G401 (cell line): ENCODE measurements at places on chromosomes 2 and 18.

DNA sequence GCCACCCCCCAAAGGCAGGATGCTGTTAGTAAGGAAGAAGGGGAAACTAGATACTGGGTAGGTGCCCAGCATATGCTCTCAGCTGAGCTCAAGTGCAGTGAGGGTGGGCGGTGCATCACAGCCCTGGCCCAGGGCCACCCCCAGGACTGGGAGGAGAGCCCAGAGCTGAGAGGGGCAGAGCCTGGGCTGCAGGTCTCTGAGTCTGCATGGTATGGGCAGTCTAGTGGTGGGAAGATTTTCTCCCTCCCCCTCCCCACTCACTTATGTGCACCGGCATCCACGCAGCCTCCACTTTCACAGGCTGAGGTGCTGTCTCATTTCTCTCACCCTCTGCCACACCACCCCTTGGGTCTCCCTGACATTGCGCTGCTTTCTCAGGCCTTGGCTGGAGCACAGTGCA lies 48.5 kb upstream of the CAB39 start:
- no peak for DNase-seq

DNA sequence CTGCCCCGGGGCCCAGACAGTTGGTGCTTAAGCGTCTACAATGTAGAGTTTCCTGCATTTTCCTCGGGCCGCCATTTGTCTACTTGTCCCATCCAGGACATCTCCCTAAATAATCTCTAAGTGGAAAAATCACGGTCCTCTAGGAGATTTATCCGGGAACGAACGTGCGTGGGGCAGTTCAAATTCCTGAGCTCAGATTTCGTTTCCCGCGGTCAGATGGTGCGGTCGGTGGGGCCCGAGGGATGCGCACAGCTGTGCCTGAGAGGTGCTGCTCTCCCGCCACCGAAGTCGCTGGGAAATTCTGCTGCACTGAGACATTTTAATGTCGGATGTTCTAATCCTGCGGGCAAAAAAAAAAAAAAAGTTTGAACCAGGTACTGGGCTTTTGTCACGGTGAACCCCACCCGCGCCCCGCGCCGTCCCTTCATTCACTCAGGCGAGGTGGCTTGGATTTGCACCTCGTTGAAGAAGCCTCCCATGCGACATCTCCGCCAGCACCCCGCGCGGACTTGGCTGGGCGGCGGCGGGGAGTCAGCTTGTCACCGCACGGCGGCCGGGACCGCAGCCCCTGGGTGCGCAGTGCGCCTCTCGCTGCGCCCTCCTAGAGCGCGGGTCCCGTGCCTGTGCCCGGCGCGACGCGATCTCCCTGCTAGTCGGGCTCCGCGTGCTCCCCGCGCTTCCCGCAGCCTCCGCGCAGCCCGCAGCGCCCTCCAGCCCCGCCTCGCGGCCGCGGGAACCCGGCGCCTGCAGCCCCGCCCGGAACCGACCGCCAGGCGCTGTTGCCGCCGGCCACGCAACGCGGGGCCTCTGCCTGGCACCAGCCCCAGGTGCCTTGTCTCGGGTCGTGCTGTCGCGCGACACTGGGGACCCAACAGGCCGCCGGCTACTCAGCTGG lies 191.9 kb upstream of the TCF4 start:
- DNase-seq: peak; percentile 52

- no peak for DNase-seq
Observed at GRCh38 chr2:237438080-237438940, 24.3 kb upstream of the COL6A3 start.

DNA sequence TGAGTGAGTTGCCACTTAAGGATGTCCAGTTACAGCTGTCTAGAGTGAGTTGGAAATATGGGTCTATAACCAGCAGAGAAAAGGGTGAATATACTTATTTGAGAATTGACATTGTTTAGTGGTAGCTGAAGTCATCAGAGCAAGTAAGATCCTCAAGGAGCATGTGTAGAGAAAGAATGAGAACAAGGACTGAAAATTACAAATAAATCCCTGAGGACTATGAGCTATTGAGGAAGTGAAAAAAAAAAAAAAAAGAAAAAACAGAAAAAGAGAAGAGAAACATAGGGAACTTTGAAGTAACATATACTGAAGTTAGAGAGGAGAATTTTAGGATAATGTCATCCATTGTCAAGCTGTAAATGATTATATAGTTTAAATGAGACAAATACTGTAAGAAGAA lies 134.0 kb upstream of the CCDC68 start:
- no peak for DNase-seq

GRCh38 chr2:183125659-183126341 lies 1.6 kb downstream of the NUP35 start:
- no peak for DNase-seq

DNA sequence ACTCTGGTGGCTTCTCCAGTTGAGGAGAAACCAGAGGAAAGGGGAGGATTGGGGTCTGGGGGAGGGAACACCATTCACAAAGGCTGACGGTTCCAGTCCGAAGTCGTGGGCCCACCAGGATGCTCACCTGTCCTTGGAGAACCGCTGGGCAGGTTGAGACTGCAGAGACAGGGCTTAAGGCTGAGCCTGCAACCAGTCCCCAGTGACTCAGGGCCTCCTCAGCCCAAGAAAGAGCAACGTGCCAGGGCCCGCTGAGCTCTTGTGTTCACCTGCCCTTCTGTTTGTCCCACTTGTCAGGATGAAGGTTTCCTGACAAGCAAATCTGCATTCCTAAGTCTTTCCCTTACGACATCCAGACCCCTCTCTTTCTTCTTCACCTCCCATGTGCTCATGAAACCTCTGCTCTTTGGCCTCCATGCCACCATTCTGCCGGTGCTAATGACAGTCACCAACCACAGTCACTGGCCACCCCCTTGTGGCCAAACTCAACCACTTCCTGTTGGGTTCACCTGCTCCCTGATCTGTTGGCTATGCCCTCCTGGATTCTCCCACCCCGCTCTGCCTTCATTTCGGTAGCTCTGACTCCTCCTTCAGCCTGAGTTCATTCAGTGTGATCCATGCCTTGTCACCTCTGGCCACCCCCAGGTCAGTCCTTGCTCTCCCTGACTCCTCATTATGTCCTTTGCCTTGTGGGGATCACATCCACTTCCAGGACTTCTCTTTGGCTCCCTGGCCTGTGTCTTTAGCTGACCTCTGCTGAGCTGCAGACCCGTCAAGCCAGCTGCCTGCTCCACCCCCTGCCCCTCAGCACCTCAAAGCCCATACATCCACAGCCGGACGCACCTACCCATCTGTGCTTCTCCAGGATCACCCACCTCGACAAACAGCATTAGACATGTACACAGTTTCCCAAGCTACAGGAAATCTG lies 17.6 kb downstream of the EMX1 start:
- no peak for DNase-seq

- no peak for DNase-seq
Observed at GRCh38 chr2:134178138-134178877, 75.6 kb upstream of the MGAT5 start.

GRCh38 chr2:85435220-85435958 lies 16.9 kb downstream of the SH2D6 start:
- no peak for DNase-seq

DNA sequence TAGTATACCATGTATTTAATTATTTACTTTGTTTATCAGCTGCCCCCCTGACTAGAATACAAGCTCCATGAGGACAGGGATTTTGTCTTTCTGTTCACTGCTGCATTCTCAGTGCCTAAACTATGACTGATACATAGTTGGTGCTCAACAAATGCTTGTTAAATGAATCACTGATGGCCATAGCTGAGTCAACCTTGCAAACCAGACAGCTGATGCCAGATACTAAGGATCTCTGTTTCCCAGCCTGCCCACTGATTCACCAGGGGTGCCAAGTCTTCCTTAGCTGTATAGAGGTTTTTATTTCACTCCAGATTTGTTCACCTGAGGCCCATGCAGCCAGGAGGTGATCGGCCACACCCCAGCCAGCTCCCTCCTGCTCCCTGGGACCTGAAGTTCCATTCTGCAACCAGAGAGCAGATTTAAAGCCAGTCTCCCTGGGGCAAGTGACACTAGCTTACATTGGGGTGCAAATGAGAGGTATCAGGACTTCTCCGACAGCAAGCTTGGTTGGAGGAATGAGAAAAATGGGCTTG lies 92.2 kb downstream of the C1QL2 start:
- no peak for DNase-seq

DNA sequence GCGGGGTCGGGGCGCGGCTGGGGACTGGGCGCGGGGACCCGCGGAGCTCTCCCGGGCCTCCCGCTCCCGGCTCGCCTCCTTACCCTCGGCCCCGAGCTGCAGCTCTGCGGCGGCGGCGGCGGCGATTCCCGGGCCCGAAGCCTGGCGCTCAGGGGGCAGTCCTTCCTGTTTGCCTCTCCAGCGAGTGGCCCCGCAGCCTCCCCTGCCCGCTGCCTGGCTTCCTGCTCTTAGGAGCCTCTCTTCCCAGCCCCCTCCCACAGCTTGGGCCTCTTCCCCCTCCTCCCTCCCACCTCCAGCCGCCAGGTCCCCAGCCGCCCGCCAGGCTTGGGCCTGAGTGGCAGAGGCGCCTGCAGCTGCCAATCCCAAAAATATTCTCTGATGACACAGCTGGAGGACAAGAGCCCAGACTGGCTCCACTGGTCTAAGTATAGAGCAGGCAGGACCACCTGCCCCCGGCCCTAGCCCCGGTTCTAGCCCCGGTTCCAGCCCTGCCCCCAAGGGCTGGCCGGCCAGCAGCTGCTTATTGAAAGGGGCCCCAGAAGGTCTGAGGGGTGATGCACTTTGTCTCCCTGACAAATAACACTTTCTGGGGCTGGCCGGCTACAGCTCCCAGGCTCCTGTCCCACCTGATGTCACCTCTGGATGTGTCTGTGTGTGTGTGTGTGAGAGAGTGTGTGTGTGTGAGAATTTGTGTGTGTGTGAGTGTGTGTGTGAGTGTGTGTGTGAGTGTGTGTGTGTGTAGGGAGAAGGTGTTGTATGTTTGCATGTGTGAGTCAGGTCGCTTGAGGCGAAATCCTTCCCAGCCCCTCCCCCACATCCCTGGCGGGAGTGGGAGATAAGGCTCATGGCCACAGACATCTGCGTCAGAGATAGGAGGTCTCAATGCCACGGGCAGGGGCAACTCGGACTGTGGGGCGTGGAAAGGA lies at the start of gene OBSL1:
TSS of gene OBSL1 (minus strand) at position 229 of the 926 bp plus-strand sequence. CDS start 307 bp downstream, outside the sequence.
- peak; percentile 69 for DNase-seq

DNA sequence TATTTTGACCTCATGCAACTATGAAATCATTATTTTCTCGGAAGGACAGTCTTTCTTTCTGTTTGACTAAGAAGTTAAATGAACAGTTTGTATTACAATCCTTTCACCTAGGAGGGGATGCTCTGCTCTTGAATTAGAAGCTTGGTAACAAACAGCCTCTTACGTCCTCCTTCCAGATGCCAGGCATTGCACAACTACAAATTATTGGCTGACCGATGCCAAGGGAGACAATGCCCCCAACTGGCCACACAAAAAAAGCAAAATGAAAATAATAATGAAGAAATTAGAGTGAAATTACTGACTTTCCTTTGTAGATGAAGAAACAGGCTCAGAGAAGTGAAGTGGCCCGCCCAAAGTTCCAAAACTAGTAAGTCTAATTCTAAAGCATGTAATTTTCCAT lies 177.9 kb downstream of the CYRIA start:
- DNase-seq: peak; percentile 11

- DNase-seq: peak; percentile 8
Observed at GRCh38 chr18:433298-433697, 67.2 kb downstream of the COLEC12 start.

GRCh38 chr18:49250816-49251388 lies 209.5 kb downstream of the DYM start:
- DNase-seq: peak; percentile 44

DNA sequence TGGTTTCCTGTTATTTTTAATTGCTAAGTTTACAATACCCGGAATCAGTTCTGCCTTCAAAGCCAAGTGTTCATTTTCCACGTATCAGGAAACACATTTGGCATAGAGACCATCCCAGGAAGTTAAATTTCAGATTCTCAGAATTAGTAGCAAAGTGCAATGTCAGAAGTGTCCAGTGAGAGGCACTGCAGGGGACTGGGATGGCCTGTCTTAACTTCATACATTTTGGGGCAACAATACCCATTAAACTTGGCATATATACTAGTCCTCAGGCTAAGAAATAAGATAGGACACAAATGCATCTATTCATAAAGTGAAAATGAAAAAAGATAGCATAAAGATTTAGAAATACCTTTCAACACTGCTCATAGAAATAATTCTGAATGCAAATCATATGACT lies 1.5 kb upstream of the IL1RL2 start:
- no peak for DNase-seq

DNA sequence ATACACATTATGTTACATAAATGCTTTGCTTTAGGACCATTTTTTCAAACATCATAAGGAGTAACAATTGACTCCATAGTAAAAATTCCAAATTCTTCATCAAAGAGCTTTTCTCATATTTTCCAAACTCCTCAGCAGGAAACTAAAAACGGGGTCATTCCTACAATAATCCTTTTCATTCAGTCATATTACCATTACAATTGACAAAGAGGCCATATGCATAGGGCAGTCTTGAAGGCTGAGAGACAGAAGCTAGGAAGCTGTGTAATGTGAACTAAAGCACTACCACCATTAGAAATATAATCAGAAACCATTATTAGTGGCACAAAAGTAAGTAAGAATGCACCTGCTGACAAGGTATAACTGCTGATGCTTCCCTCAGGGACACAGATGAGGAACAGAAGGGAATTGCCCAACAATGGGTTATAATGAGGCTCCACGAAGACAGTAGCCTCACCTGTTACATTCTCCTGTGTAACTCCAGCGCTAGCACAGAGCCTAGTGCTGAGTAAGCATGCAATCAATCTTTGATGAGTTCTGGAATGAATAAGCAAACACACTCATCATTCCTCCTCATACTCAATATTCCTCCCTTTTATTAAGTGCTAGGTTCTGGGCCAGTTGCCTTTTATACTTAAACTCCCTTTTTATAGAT lies 942.3 kb downstream of the CPS1 start:
- no peak for DNase-seq

DNA sequence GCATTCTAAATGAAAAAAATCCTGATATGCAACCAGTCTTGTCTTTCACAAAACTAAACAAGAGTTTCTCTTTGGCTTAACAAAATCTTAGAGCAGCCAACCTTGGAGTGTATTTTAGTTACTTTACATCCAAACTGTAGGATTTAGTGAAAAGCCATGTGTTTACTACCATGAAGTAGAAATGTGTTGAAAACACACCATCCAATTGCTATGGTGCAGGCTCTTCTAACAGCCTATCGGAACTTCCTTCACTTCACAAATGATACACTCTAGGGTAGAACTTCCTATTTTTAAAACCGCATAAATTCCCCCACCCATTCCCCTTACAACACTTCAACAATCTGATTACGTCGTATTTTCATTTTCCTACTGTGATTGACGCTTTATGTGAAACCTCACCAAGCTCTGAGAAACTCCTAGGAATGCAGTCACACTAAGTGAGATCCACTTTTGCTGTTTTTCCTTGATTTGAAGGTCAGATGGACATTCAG lies 74.4 kb upstream of the MAP4K4 start:
- DNase-seq: no peak

DNA sequence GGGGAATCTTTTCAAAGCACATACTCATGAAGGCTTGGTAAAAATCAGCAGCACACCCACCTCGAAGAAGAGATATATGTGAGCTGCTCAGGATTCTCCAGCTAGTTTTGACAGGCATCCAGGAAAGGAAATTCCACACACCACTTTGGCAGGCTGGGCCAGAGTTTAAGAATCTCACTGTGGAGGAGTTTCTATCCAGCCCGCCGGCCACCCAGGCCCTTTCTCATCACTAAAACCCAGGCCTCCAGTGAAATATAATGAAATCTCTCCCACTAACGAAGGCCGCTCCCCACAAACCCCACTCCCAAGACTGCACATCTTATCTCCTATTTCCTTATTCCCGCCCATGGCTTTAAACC lies 202.0 kb downstream of the GLI2 start:
- no peak for DNase-seq
